ENCODE measurements at places on chromosomes 2 and 18.

GRCh38 chr2:48131539-48132270, 225.4 kb upstream of the FBXO11 start:
- no peak for DNase-seq

DNA sequence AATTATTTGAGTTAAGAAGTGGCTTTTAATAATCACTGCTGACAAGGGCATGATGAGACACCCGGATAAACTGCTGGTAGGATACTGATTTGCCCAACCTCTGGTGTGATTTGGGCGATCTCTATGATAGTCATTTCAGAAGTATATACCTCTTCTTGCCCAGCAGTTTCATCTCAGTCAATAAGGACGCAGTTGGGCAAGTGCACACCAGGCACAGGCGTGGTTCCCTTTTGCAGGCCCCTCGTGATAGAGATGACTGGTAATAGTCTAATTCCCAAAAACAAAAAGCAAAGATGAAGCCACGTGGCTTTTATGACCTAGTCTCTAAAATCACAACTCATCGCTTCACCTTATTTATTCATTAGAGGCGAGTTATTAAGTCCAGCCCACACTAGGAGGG, 246.4 kb downstream of the PRKCE start:
- DNase-seq = no peak

- DNase-seq = peak; percentile 89
Measured at GRCh38 chr2:83081826-83082690, 1377.0 kb downstream of the SUCLG1 start.

- peak; percentile 74 for DNase-seq
Measured at GRCh38 chr2:6526093-6526824, 339.4 kb downstream of the CMPK2 start.

DNA sequence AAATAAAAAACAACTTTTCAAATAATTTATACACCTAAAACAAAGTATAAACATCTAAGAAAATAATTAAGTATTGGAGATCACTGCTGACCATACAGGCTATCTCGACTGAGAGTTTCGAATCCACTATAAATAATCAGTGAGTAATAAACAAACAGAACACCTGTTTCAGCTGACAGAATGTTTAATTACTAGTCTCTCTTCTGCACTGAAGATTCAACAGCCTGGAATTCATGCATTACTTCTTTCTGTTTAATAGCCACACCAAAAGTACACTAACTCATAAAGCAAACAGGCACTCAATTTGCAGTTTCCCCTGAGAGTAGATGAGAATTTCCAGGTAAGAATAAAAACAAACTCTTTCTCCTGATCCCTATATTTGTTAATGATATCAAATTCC, 138.5 kb downstream of the RBMS1 start:
- no peak for DNase-seq

- peak; percentile 60 for DNase-seq
Measured at GRCh38 chr2:112958428-112959108, 19.2 kb upstream of the IL36G start.

- no peak for DNase-seq
Measured at GRCh38 chr2:220433131-220433530, 805.7 kb downstream of the SLC4A3 start.

DNA sequence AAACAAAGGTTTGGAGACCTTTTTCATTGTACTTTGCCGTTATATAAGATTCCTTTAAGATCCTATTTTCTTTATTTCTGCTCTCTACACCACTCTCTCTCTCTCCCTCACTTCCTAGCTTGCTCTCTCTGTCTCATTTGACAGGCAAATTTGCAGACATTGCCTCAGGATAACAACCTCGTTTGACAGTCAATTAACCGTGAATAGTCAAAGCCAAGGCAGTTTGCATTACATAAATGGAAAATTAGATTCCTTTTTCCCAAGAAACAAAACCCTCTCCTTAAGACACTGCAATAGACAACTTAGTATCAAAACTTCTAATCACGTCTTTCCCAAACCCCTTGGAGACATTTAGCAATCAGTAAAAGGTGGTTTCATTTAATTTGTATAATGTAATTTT, 7.4 kb downstream of the SKOR2 start:
- DNase-seq = no peak

GRCh38 chr2:1538663-1539062, 125.4 kb downstream of the TPO start:
- DNase-seq = peak; percentile 60

GRCh38 chr2:231535961-231536360, 5.7 kb upstream of the NMUR1 start:
- DNase-seq = no peak

DNA sequence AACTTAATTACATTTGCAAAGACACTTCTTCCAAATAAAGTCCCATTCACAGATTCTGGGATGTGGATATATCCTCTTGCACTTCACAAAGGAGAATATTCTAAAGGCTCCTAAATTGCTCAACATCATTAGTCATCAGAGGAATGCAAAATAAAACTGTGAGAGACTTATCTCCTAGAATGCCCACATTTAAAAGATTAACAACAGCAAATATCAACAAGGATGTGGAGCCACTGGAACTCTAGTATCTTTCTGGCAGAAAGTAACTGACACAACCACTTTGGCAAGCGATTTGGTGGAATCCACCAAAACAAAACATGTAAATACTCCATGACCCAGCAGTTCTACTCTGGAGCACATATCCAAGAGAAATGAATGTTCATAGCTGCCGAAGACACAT, 4.6 kb downstream of the NEU2 start:
- DNase-seq = no peak

DNA sequence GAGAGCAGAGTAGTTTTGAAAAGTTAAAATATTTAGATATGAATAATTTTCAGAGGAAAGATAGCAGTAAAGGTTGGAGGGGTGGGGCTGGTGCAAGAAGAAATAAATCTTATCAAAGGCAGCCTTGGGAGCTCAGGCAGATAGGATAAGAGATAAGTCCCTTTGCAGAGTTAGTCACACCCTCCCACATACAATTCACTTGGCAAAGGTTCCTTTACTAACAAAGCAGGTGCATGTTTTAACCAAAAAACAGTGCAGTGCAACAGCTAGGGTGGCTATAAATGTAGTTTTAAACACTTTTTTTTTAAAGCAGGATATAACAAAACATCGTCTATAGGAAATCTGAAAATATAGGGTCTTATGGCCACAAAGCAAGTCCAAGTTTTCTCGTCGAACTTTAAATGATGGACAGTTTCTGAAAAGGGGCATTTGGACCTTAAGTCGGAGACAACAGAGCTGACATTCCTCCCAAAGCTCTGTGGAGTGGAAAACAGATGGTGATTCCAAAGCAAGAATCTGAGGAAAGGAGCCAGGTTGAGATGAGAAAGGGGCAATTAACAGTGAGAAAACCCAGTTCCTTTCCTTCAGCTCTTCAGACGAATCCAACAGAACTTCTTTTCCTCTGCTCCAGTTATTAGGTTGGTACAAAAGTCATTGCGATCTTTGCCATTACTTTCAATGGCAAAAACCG, 53.0 kb downstream of the EPHA4 start:
- DNase-seq = no peak

DNA sequence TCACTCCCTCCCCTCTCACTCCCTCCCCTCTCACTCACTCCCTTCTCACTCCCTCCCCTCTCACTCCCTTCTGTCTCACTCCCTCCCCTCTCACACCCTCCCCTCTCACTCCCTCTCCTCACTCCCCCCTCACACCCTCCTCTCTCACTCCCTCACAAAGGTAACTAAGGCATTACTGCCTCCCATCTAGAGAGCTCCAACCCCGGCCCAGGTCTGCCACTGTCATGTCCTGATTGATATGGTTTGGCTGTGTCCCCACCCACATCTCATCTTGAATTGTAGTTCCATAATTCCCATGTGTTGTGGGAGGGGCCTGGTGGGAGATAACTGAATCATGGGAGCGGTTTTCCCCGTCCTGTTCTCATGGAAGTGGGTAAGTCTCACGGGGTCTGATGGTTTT, 359.9 kb upstream of the MYT1L start:
- no peak for DNase-seq

DNA sequence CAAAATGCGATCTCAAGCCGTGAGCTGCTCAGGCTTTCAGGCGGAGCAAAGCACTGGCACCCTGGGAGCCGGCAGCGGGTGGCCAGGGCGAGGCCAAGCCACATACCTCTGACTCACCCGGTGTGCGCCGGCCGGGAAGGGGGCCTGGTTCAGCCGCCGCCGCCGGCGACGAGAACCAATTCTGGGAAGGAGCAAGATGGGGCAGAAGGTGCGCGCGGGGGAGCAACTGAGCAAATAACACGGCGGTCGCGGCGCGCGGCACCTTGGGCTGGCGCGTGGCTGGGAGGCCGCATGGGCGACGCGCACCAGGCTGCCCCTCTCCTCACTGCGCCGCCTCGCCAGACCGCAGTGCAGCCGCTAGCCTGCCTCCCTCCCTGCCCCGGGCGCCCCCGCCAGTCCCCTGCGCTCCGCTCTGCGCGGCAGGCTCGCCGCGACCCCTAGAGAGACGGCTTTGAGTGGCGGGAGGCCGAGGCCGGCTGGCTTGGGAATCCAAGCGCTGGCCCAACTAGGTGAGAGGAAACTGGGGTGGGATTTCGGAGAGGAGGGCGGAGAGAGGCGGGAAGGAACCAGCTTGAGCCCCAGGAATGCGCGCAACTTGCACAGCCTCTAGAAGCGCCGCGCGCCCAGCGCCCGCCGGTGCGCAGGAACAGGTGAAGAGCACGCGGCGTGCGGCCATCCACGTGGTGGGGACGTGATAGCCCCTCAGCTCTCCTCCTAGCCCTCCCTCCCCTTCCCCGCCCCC, 3.2 kb downstream of the NRP2 start:
- no peak for DNase-seq

DNA sequence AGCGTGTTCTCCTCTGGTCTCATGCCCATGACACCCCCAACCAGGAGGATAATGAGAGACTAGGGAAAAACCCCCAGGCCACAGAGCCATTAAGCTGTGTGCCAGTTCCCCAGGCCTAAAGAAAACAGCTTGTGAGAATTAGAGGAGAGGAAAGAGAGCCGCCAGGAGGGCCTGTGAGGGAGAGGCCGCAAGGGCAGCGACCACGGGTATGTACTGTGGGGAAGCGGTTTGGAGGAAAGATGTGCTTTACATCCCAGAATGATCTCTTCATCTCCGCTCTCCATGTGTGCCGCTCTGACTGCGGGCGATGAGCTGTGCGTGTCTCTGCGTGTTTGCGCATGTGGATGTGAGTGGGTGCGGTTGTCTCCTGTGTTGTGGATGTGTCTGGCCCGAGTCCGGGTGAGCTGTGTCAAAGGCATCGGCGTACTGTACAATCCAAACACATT, 82.9 kb downstream of the DYSF start:
- DNase-seq = no peak

DNA sequence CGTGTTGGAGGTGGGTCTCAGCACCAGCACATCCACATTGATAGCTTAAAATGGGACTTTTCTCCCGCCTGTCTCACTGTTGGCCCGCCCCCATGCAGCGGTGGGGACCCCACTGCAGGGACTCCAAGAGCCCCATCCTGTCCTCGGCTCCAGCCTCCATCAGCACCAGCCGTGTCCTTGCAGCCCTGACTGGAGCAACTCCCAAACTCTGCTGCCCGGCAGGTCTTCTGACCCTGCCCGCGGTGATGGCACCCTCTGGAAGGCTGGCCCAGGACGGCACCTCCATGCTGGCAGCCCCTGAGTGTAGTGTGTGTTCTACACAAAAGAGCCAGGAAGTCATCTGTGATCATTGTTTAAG, 41.6 kb upstream of the KCNG2 start:
- DNase-seq = no peak

DNA sequence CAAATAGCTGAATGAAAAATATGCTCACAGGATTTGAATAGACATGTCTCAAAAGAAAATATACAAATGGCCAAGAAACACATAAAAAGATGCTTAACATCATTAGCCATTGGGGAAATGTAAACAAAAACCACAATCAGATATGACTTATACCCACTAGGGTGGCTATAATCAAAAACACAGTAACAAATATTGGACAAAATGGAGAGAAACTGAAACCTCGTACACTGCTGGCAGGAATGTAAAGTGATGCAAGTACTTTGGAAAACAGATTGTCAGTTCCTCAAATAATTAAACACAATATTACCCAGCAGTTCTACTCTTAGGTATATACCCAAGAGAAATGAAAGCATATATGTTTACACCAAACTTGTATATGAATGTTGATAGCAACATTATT, 213.0 kb downstream of the PHLPP1 start:
- no peak for DNase-seq

DNA sequence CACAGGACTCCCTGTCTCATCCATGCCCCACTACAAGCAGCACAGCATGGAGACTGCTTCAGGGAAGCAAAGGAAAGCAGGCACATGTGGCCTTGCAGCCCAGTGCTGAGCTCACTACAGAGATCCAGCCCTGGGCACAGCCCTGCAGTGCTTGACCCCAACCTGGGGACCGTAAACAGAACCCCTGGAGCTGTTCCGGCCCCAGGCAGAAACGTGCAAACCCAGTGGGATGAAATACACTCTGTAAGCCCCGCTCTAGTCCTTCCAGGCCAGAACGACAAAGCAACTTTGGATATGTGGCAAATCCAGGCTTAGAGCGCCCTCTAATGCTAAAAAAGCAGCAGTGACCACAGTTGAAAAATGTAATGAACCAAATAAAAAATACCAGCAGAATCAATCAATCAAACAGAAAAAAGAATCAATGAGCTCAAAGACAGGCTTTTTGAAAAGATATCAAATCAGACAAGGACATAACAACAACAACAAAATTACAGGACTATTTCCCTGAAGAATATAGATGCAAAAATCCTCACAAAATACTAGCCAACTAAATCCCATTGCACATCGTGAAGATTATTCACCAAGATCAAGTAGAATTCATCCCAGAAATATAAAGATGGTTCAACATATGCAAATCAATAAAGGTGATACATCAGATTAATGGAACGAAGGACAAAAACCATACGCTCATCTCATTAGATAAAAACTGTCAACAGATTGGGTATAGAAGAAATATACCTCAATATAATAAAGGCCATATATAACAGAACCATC, 45.6 kb downstream of the ZNF519 start:
- peak; percentile 50 for DNase-seq

DNA sequence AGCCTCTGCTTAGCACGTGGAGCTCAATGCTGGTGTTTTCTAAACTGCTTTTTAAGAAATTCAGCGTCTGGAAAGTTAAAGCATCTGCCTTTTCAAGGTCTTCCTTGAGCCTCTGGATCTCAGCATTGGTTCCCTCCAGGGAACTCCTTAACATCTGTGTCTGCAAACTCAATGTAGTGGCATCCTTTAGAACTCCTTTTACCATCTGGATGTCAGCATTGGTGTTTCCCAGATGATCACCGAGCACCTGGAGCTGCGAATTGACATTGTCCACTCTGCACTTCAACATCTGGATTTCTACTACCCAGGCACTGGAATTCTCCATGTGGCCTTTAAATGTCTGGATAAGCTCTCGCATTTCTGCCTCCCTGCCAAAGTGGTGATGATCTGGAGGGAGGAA, 3.7 kb downstream of the CLEC4F start:
- no peak for DNase-seq

- DNase-seq = no peak
Measured at GRCh38 chr2:161578998-161579397, 45.2 kb upstream of the SLC4A10 start.

GRCh38 chr18:32337821-32338220, 132.9 kb downstream of the GAREM1 start:
- DNase-seq = no peak

- DNase-seq = no peak
Measured at GRCh38 chr18:78323453-78324197, 656.0 kb upstream of the SALL3 start.

- DNase-seq = no peak
Measured at GRCh38 chr18:48693625-48694262, 154.9 kb downstream of the CTIF start.

- DNase-seq = no peak
Measured at GRCh38 chr18:25248755-25249154, 103.2 kb downstream of the ZNF521 start.

GRCh38 chr2:85765081-85765731, 11.4 kb downstream of the ATOH8 start:
- no peak for DNase-seq

Measured in SHP77 (cell line).